ENCODE measurements at places on chromosomes 3 and 15. TPM values are rescaled to one million over a fixed set of nuclear protein-coding genes. Genes with fewer than 3 reads are reported as not detected.

Gene MYLK
- total RNA-seq, result 188 TPM

Gene STT3B
- total RNA-seq, result 109 TPM

Gene VGLL3
- total RNA-seq, result 17.9 TPM

DNA sequence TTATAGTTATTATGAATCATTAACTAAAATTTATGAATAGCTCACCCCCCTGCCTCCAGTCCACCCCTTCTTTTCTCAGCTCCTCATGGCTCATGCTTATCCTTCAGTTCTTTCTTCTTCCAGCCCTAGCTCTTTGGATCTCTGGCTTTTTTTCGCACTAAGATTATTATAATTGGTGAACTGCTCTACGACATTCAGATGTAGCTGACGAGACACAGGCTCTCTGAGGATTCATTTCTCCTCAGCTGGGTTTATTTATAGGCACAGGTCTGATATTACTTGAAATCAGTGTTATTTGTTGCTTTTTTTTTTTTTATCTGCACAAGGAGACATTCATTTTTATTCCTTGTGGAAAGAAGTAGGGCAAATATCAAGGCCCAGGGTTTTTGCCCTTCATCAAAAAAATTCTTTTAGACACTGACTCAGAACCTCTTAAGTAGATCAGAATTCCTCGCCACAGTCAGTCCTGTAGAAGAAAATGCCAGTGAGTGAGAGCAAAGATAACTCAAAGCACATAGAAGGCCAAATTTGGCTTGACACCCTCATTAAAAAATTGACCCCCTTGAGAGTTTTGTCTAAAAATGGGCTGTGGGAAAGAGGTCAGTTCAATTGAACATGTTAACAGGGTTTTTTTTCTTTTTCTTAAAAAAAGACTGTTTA lies 106.6 kb downstream of the MYH15 start:
- DNase-seq, result no peak

DNA sequence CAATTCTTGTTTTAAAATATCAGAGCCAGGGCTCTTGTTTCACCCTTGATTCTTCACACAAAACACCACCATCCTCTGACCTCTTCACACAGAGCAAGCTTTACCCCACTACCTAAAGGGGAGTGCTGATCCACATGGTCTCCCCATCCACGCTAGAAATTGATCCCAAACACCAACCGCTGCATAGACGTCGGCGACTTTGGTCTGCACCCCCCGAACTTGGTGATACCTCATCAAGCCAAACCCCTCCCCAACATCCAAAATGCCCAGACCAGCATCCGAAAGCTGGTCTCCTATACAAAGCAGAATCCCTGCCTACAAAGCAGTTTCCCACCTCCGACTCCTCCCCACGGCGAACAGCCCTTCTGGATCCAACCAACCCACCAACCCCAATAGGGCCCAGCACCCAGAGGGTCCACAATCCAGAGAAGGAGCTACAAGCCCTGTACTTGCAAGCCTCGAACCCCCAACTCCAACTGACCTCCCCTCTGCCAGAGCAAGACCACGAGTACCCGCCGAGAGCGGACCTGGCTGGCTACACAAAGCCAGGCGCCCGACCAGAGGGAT lies 25.8 kb upstream of the MTHFS start:
- DNase-seq, result no peak

DNA sequence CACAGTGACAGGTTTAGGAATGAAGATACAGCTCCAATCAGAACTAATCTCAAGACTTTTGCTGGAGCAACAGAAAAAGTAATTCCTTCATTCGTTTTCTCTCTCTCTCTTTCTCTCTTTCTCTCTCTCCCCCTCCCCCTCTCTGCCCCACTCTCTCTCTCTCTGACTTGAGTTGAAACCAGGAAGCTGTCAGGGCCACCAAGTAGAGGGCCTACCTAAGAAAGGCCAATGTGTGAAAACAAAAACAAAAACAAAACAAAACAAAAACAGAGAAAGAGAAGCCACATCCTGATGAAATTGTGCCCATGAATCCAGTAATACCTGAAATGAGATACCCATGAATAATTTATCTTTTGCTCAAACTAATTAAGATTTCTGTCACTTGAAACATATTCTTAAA lies 72.9 kb downstream of the ATP8B4 start:
- no peak for DNase-seq

DNA sequence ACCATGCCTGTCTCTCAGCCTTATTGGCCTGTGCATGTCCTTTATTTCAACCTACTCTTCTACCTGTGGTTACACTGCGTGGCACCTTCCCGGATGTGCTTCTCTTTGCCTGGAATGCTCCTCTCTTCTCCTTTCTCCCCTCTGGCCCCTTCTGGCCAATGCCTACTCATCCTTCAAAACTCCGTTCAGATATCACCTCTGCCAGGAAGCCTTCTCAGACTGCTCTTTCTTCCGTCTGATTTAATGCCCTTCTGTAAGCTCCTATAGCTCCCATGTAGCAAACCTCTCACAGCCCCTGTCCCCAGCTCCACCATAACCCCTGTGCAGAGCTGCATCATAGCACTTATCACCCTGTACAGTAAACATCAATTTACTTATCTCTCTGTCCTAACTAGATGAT lies 13.2 kb downstream of the KLHL6 start:
- no peak for DNase-seq

DNA sequence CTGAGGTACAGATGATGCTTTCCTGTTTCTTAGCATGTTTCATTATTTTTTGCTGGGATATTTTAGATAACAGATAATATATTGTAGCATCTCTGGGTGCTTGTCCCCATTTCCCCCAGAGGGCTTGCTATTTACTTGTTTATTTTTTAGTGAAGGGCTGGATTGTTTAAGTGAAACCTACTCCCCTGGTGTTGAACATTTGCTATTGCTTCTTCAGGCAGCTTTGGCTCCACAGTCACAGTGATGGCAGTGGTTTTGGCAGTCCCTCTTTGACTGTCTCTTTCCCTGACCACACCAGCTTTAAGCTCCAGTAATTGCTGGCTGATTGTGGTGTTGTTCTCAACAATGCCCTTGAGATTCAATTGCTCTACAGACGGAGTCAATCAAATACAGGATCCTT lies 128.9 kb downstream of the KLF13 start:
- no peak for DNase-seq

GRCh38 chr3:23805210-23805632 lies 534 bp upstream of the UBE2E1 start:
- DNase-seq, result no peak

- no peak for DNase-seq
These were observed 24.6 kb upstream of the NECTIN3 start for GRCh38 chr3:111047042-111047441.

- no peak for DNase-seq
These were observed 54.8 kb downstream of the ATP13A4 start for GRCh38 chr3:193499801-193500485.

DNA sequence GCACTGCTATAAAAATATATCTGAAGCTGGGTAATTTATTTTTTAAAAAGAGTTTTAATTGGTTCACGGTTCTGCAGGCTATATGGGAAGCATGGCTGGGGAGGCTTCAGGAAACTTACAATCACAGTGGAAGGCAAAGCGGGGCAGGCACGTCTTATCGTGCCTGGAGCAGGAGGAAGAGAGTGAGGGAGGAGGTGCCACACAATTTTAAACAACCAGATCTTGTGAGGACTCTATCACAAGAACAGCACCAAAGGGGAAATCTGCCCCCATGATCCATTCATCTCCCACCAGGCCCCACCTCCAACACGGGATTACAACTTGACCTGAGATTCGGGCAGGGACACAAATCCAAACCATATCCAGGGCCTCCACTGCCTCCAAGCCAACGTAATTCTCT lies 75.0 kb downstream of the MCF2L2 start:
- DNase-seq, result no peak

GRCh38 chr15:25596644-25597562 lies 158.1 kb upstream of the UBE3A start:
- DNase-seq, result no peak

All from breast epithelium (tissue), 4 donors.